CD4-positive, alpha-beta memory T cell (primary cell): ENCODE measurements at places on chromosomes 12 and 14. TPM values are rescaled to one million over a fixed set of nuclear protein-coding genes. Genes with fewer than 3 reads are reported as not detected.

The NID2 gene
- not detected for total RNA-seq

DNA sequence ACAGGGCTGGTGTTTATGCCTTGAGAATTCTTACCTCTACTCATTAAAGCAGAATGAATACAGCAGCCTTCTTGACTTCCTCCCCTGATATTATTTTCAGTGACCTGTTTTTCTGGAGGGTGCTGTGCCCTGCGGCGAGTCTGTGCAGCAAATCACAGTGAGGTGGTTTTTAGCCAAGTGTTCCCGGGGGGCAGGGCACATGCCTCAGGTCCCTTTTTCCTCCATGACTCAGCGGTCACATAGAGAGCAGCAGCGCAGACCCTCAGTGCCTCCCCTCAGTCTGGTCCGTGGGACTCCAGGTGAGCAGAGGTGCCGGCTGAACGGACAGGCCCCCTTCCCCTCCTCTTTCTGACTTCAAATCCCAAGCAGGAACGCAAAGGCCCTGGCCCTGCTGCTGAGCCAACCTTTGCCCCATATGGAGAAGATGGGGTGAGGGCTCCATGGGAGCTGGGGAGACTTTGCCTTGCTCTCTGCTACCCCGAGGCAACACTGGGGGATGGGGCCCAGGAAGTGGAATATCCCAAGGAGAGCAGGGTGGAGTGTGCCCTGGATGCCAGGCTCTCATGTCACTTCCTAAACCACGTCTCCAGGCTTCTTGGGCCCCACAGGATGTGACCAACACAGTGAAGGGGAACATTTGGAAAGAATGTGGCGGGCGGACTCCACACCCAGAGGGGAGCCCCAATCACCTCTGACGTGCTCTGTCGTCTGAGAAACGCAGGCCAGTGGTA is 90.0 kb downstream of the DHRS2 start:
- no peak for DNase-seq

The RHOJ gene
- total RNA-seq = not detected

DNA sequence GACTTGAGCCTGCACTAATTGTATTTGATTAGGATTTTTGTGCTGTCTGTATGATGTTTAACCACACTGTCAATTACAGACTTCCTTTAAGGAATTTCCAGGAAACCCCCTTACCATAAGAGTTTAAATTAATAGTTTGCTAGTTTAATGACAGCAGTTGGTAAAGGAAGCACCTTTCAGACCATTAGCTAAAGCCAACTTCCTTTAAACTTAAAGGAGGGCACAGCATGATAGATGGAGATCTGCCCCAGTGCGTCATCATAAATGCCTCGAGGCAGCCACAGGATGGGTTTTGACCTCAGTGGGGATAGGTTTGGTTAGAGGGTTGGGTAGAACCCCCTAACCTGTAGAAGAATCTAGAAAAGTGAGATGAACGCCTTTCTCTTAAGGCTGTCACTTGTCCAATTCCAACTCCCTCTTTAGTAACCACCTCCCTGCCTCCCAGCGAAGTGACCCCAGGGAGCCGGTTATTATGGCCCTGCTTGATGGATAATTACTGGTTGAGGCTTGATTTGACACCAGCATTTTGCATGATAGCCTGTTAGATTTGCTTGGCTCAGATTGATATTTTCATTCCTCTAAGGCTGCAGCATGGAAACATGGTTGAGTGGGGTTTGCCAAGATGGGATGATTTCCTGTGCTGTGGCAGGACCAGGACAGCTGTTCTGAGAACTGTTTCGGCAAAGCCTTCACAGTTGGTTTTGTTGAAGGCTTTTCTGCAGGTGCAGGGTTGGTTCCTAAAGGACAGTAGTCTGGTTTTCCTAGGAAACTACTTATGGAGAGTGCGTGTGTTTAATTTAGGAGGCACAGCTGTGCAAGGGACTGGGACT is 62.7 kb downstream of the CHST11 start:
- peak; percentile 42 for DNase-seq

GRCh38 chr12:14239350-14239934 is 126.0 kb upstream of the ATF7IP start:
- peak; percentile 17 for DNase-seq

GRCh38 chr12:109731806-109732205 is 18.2 kb downstream of the FAM222A start:
- no peak for DNase-seq

GRCh38 chr12:132105467-132105866 is 38.7 kb downstream of the DDX51 start:
- DNase-seq = no peak

DNA sequence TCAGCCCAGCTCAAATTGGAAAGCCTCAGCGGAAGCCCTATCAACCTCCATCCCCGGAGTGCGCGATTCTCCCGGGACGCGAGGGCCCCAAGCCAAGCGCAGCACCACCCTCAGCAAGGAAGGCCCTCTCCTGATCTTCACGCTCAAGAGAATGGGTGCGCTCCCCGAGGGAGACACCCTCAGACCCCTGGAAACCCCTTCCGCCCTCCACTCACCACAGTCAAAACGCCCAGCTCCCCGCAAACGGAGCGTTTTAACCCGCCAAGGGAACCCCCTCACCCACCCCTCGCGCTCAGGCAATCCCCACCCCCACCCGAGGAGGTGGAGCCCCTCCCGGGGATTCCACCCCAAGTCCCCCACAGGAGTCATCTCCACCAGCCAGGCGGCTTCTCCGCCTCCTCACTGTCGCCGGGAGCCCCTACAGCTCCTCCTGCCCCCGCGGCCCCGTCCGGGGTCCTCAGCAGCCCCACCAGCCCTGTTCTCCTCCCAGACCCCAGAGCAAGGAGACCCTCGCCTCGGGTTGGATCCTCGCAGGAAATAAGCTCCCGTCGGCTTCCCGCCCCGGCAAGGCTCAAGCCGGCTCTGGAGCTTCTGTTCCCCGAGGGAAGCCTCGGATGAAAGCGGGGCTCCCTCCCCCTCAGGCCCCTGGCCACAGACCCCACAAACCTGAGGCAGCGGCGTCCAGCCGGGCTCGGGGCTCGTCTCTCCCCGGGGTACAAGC is 507 bp downstream of the BAZ2A start:
- peak; percentile 35 for DNase-seq

DNA sequence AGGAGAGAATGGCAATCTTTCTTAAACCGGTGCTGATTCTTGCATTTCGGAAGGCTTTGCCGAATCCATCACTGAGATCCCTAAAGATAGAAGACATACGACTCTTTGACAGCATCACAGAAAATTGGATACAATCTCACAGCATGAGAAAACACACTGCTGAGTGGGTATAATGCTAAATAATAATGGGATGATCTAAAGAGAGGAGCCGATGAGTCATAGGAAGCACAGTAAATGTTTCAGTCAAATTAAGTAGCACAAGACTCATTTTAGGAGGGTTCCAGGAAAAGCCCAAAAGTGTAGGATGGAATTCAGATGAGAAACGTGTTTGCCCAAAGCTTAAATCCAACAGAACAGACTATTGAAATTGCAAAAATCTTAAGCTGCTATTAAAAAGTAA is 81.7 kb downstream of the CPNE8 start:
- no peak for DNase-seq

The NKX2-1 gene
- not detected for total RNA-seq

GRCh38 chr14:46053221-46053620 is 598.4 kb downstream of the RPL10L start:
- no peak for DNase-seq

DNA sequence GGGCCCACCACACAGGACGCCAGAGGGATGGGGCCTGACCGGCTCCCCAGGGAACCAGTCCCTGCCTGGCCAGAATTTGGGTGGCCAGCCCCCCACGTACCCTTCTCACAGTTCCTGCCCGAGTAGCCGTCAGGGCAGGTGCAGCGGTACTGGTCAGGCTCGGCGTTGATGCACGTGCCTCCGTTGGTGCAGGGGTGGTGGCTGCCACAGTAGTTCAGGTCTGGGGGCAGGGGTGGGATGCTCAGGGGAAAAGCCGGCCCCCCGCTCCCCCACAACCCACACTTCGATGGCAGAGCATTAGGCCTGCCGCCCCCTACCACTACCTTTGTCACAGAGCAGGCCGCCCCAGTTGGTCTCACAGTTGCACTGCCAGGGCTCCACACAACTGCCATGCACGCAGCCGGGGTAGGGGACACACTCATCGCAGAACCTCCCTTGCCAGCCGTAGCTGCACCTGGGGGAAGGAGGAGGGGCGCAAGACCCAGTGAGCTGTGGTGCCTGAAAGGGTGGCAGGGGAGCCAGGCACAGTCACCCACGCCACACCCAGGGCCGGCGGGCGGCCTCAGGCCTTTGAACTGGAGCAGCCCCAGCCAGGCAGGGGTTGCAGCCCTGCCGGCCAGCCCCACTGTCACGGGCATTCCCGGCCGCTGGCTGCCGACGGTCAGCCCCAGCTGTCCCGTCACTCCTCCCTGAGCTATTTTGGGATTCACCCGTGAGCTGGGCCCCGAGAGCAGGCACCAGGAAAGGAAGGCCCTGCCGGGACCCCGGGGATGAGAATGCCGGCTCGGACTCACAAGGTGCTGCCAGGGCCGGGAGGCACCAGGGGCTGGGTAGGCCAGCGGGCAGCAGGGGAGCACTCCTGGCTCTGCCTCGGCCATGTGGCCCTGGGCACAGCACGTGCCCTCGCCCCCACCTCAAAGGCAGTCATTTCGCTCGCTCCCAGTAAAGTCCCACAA is 16.5 kb downstream of the JAG2 start:
- DNase-seq = no peak

- no peak for DNase-seq
Measured at GRCh38 chr12:26340649-26341048, 145.3 kb downstream of the SSPN start.

The MDGA2 gene
- total RNA-seq = not detected

DNA sequence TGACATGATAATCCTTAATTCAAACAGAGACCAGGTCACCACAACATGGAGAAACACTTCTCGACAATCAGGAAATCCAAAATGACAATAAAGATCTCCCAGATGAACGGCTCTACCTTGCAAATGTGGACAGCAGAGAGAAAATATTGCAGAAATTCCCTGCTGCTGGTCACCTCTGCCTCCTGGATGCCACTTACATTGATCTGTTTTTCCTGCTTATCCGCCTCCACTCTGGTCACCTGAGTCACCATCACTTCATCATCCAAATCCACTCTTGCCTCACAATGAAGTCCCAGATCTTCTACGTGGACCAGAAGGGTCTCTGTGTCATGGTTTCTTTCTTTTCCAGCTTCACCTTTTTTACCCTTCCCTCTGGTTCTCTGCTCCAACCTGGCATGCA is 21.1 kb downstream of the TTC9 start:
- no peak for DNase-seq

DNA sequence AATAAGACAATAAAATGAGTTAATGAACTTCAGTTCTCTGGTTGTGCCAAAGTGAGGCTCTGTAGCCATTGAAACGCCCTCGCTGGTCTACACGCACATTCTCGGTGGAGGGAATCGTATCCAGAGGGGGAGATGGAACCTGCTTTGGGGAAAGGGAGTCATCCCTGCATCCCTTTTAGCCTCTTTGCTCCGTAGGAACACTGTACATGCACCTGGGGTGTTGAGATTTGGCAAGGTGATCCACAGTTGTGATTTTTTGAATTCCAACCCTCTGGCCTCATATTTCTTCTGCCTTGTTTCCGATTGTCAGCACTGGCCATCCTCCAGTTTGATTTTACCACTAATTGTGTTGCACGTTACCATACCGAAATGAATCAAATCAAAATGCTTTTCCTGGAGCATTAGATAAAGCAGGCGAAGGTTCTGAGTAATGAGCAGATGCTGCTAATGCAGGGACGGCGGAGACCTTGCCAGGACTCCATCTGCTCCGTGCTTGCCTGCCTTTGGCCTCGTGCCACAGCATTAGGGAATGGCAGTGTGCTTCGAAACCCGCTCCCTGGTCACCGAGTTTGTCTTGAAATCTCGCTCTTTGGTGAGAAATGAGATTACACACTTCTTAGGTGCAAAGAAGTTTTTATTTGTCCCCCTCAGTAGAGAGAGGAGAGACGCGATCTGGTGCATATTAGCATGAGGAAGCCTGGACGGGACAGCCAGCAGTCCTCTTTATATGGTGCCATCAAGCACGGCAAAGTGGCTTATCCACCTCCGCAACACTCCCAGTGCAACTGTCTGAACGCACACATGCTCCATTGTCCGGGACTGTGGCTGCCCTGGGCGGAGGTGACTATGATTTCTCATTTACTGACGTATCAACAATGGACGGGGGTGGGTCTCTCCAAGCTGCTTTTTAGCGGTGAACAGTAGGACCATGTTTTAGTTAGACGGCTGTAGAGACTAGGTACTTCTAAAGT is 59.1 kb downstream of the FBXW8 start:
- no peak for DNase-seq

The PYGL gene
- total RNA-seq = 0.72 TPM

DNA sequence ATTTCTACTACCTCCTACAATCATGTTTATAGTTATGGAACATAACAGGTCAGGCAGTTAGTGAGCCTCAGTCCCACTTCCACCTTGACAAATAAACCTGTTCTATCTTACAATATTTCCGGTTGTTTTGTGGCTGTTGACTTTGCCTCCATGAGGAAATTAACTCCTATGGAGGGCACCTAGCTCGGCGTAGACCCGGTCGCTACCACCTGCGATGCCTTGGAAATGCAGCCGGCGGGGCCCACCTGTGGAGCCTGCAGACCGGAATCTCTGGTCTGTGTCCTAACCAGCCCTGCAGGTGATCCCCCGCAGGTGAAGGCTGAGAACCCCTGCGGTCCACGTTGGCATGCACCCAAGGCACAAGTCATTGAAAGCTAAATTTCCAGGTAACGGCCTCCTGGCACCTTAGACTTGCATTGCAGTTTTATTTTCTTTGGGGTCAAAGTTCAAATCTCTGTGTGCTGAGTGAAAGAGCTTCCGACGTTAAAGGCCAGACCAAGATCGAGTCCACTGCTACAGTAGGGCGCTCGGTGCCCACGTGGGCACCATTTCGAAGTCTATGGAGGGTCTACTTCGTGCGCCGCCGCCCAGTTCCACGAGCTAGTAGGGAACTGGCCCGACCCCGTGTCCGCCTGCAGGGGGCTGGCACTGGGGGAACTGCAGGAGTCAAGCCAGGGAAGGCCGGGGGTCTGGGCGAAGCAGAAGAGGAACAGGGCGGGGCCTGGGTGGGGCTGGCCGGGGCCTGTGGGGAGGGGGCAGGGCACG is 782 bp upstream of the PIWIL1 start:
- DNase-seq = no peak

The MARS1 gene
- total RNA-seq = 224 TPM

GRCh38 chr12:64894827-64895475 is 70.5 kb downstream of the TBC1D30 start:
- DNase-seq = no peak

The OR4E2 gene
- total RNA-seq = not detected

GRCh38 chr12:105705765-105706164 is 375.3 kb downstream of the C12orf75 start:
- DNase-seq = no peak

DNA sequence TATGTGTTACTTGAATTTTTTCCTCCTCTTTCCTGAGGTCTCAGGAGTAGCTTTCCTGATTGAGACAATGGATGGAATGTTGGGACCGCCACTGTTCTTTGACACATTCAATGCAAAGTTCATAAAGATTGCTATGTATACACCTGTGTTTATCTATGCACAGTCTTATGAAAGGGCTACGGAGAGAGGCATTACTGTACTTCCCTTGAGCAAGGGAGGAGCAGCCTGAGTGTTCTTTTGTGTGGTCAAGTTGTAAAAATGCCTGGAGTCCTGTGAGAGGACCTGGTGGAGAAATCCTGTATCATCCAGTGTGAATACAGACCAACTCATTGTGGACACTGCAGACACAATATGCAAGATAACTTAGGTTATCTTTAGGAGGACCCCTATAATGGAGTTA is 1.2 kb downstream of the SRGAP1 start:
- DNase-seq = no peak
